ENCODE measurements at places on chromosomes 2 and 18.

DNA sequence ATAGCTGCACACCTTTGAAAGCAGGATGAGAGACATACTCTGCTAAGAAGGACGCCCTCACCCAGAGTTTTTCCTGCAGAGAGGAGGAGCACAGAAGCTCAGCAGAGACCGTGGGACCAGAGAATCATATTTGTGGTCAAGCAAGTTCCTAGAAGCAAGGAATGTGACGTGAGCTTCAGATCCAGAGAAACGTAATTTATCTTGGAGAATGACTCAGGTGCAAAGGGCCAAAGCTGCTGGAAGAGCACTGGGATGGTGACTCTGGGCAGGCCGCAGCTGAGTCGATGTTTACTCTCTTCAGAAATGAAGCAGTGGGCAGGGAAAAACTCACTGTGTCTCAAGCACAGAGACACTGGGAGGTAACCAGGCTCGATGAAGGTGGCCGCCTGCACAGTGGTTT is 50.1 kb upstream of the IGFBP2 start:
- no peak for DNase-seq

DNA sequence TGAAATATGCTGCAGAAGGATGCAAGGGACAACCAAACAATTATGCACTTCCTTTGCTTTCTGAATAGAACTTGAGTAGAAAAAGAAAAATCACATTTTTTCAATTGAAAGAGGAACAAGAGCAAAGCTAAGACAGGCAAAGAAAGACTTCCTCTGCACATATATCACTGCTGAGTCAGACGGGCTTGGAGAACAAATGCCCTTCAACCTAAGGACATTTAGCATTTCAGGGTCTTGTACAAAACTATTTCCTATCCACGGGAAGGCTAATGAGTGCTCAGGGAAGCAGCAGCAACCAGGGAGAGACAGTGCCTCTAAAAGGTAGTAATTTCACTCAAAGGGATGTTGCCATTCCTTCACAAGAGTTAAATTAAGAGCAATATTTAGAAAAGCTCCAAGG is 570.0 kb upstream of the GCFC2 start:
- DNase-seq = no peak

- DNase-seq = no peak
These were observed 51.0 kb upstream of the BOD1L2 start for GRCh38 chr18:57095884-57096283.

DNA sequence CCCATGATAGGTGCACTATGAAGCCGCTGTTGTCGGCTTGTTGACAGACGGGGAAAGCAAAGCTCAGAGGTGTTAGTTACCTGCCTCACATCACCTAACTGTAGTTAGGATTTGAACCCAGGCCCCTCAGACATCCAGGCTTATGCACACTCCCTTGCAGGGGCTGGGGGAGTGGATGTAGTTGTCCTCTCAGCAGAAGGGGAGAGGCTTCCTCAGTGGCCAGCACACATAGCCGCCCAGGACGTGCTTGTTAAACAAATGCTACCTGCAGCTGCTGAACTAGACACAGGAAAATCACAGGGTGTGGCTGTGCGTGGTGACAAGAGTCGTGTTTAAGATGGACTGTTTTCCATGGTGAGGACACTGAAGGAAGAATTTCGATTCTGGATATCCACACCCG is 39.2 kb downstream of the GREB1 start:
- DNase-seq = no peak

DNA sequence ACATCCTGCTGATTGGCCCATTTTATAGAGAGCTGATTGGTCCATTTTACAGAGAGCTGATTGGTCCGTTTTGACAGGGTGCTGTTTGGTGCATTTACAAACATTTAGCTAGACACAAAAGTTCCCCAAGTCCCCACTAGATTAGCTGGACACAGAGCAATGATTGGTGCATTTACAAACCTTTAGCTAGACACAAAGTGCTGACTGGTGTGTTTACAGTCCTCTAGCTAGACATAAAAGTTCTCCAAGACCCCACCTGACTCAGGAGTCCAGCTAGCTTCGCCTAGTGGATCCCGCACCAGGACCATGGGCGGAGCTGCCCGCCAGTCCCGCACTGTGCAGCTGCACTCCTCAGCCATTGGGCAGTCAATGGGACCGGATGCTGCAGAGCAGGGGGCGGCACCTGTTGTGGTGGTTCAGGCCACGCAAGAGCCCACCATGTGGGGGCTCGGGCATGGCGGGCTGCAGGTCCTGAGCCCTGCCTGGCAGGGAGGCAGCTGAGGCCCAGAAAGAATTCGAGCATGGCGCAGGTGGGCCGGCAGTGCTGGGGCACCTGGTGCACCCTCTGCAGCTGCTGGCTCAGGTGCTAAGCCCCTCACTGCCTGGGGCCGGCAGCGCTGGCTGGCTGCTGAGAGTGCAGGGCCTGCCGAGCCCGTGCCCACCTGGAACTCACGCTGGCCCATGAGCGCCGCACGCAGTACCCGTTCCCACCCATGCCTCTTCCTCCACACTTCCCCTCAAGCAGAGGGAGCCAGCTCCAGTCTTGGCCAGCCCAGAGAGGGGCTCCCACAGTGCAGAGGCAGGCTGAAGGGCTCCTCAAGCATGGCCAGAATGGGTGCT is 713.2 kb upstream of the GYPC start:
- no peak for DNase-seq

DNA sequence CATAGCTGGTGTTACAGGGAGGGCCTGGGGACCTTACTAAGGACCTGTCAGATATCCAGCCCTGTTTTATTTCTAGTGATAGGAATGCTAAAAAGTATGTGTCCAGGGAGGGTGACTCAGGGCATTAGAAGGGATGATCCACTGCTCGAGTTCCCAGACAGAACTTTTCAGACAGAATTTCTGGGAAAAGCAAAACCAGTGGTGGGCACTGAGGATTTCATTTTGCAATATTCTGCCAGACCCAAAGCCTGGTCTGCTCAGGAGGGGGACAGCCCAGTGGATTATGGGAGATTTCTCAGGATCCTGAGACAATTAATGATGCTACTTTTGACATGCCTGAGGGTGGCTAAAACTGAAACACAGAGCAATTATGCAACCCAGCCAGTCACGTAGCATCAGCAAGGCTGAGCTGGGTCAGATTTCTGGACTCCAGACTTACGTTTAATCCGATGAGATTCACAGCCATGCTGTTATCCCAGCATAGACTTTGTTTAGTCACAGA is 4.7 kb upstream of the KCNE4 start:
- DNase-seq = no peak

DNA sequence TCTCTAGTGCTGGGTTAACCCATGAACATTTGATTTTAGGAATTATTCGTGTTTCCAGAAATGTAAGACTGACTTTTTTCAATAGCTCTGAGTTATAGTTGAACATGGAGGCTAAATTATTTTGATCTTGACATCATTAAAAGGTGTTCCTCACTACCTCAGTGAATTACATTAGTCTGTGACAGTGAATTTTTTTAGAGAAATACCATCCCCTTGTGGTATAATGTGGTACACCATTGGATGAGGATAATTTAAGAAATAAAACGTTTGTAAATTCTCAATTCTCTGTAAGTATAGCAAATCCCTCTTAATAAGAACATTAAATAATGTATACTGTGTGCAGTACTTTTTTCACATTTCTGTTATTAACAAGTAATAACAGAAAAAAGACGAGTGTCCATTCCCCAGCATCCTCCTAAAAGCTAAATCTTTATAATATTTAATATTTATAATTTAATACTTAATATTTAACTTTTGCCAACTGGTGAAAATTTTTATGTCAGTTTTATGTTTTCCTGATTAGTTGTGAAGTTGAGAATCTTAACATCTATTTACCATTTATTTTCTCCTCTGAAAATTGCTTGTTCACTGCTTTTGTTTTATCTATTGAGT is 70.3 kb upstream of the CWC22 start:
- no peak for DNase-seq

- DNase-seq = no peak
These were observed 17.7 kb upstream of the SLC39A10 start for GRCh38 chr2:195639238-195639858.

Measured in stimulated activated CD4-positive, alpha-beta T cell treated with anti-CD3 and anti-CD28 coated beads, Interleukin-1b, Interleukin-23, amount 100 ng/mL, for 1 hour (primary cell).